ENCODE measurements at places on chromosomes 12 and 14.
A peak's percentile ranks its signal among the peaks of the same experiment; 100 is the strongest.

DNA sequence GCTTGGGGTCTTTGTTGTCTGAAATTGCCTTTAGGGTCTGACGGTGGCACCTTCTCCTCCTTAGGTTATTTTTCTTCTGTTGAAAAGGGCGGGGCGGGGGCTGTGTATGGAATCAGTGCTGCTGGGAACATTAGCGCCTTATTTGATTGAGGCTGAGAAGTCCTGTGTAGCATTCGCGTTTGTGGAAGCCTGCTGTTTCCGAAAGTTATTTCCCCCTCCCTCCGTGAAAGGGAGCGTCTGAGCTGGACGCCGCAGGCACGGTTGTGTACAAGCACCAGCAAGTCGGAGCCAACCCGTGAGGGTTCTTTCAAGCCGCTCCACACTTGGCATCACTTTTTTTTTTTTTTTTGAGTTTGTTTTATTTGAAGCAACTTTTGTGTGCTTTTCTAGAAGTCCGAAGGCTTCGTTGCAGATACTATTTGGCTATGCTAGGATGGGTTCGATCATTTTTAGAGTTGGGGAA lies 1.1 kb downstream of the SYNE2 start:
- peak; percentile 14 for DNase-seq

DNA sequence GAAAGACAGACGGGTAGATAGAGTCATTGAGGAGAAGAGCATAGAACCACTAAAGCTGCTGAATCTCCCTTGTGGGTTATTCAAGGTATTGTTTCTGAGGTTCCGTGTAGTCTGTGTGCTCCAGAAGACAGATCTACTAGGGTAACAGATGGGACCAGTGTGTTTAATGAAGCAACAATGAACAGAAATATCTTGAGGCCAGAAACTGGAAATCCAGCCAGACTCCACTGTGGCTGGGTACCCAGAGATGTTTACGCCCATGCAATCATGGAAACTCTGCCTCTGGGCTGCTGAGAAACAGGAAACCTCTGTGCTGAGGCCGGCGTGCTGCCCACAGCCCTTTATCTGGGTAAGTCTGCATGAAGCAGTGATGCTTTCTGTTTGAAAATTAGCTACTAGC lies 8.3 kb downstream of the PROX2 start:
- no peak for DNase-seq

- no peak for DNase-seq
Measured at GRCh38 chr12:63129927-63130326, 21.1 kb downstream of the AVPR1A start.

DNA sequence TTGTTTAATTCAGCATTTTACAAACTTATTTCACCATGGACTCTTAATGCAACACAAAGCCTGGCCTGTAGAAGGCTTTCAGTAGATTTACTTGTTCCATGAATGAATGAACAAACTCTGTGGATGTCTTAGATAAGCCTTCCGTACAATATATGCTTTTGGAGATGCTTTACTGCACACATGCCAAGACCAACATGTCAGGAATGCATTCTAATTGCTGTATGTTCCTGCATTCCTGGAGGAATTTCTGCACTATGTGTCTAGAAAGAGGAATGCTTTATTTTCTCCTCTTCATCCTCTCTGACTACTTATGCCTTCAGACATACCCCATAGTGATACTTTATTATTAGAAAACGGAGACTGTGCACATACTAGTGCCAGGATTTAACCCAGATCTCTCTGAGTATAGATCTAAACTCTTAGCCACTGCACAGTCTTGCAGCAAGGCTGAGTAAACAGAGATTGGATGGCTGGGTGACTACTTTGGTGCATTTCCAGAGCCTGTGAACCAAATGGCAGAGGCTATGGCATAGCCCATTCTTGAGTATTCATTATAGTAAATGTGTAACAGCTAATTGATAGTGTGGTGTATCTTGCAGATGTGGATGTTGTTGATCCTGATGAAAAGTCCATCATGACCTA lies 108.2 kb downstream of the SYNE2 start:
- DNase-seq, result no peak

- no peak for DNase-seq
Measured at GRCh38 chr12:93115646-93116045, 186.6 kb upstream of the EEA1 start.

GRCh38 chr12:132617822-132618682 lies 524 bp upstream of the P2RX2 start:
- no peak for DNase-seq

DNA sequence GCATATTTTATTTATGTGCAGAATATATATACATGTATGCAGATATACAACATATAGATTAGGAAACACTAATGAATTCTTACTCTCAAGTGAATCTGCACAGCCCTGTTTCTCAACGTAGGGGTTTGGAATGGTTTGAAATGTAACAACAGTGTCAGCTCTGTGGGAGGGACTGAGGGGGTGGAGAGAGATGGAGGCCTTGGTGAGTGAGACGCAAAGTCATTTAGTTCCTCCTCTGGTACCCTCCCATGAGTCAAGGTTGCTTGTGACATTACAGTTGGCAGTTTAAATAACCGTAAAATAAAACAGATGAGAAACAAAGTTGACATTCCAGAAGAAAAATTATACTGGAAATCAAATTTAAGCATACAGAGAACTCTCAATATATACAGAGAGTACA lies 313.0 kb upstream of the PRKD1 start:
- no peak for DNase-seq

DNA sequence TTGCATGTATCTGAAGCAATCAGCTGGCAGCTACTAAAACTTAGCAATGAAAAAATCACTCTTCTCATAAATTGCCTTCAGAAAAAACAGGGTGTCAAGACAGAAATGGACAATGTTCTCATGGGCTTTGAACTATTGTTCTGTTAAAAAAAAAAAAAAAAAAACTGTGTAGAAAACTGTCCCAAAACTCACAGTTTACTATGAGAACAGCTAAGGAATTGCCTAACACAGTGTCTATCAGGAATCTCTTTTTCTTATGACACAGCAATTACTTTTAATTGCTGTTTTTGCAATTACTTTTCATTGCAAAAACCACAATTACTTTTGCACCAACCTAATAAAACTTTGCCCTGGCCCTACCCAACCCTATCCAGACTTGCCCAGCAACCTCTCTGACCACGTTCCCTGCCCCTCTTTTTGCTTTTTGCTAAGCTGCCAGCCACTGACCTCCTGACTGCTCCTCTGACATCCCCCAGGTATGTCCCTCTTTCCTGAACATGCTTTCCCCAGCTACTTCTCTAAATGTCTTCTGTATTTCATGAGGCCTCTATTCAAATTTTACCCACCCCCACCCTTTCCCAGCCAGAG lies 68.0 kb upstream of the SLCO1C1 start:
- DNase-seq, result no peak

GRCh38 chr12:127411166-127411915 lies 855.6 kb upstream of the TMEM132C start:
- no peak for DNase-seq

- DNase-seq, result no peak
Measured at GRCh38 chr12:66768293-66768692, 89.4 kb upstream of the GRIP1 start.

DNA sequence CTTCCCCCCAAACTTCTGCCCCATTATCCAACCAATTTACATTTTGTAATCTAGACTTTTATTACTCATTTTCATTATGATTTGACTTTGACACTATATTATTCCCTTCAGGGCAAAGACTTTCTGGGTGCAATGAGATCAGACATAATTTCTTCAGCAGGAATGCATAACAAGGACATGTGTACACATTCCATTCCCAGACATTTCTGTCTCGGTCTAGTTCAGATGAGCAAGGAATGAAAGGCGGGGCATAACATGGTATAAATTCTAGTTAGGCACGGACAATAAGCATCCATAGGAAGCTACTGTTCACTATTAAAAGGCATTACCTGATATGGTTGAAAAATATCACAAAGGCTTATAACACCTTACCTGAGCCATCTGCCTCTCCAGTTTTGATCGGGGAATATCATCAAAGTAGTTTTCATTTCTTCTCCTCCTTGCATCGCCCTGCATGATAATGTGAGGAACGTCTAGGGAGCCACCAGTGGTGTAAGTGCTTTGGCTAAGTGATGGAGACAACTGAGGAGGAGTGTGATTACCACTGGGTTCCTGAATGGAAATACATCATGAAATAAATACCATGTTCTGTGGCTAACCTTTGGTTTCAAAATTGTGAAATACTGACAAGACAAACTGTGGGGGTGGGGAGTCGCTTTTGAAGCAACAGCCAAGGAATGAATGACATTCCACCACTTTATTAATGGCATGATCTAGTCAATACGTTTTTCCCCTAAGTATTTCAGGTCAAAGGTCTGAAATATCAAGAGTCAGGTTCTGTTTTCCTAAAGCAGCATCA lies 183.9 kb downstream of the APAF1 start:
- peak; percentile 59 for DNase-seq

DNA sequence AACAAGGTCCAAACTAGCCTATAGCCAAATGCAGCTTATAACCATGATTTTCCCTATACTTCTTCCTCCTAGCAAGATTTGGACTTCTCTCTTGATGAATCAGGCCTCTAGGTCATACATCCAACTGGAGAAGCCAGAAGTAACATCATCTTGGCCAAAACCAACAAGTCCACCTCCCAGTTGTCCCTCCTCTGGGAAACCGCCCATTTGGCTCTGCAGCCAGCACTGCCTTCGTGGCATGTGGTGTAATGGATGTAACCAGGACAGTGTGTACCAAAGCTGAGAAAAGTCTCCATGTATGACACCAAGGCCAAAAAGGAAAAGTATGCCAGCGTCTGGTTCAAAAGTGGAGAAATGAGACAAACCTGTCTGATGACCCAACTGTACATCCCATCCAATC lies 59.3 kb upstream of the VASH1 start:
- DNase-seq, result no peak

- DNase-seq, result no peak
Measured at GRCh38 chr14:100788517-100788916, 37.4 kb upstream of the MEG3 start.

- no peak for DNase-seq
Measured at GRCh38 chr14:100839681-100840111, 13.8 kb downstream of the MEG3 start.

DNA sequence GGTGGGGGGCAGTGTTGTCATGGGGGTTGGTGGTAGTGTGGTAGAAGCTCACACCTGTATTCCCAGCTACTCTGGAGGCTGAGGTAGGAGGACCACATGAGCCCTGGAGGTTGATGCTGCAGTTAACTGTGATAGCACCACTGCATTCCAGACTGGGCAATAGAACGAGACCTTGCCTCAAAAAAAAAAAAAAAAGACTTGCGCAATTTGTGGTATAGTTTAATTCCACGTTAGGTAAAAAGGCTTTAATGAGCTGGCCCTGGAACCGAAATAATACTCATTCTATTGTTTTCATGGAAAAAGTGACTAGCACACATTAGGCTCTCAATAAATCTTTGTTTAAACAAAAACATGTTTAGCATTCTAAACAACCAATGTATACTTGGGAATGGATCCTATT lies 25.4 kb upstream of the NAP1L1 start:
- DNase-seq, result no peak

DNA sequence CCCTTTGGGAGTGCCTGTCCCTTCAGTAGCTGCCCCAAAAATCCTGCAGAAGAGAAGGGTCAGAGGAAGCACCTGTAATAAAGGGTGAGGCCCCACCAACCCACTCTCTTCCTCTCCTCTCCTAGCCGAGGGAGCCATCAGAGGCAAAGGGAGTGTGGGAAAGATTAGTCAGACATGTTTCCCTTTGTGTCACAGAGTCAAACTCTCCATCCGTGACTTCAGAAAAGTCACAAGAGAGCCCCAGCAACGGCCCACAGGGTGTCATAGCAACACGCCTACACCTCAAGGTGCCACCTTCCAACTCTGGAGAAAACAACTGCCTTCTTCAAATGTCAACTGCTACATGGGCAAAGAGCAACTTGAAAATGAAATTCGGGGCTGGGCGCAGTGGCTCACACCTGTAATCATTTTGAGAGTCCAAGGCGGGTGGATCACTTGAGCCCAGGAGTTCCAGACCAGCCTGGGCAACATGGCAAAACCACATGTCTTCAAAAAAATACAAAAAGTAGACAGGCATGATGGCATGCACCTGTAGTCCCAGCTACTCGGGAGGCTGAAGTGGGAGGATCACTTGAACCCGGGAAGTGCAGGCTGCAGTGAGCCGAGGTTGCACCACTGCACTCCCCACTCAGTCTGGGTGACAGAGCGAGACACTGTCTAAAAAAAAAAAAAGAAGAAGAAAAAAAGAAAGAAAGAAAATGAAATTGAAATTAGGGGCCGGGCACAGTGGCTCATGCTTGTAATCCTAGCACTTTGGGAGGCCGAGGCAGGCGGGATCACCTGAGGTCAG lies 17.7 kb upstream of the CD27 start:
- DNase-seq, result no peak

DNA sequence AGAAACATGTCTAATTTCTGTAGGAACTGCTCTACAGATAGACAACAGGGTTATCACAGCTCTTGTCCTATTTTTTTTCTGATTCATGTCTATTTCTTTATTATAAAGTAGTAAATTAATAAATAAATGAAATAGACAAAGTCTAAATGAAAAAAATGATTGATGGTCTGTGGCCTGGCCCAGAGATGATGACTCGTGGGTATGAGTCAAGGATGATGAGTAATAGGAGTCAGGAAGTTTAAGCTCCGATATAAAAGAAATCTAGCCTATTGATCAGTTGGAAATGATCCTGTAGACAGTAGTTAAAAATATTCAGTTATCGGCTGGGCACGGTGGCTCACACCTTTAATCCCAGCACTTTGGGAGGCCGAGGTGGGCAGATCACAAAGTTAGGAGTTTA lies 90.6 kb upstream of the RTL1 start:
- DNase-seq, result no peak

- DNase-seq, result no peak
Measured at GRCh38 chr14:53128303-53129028, 24.7 kb downstream of the DDHD1 start.

DNA sequence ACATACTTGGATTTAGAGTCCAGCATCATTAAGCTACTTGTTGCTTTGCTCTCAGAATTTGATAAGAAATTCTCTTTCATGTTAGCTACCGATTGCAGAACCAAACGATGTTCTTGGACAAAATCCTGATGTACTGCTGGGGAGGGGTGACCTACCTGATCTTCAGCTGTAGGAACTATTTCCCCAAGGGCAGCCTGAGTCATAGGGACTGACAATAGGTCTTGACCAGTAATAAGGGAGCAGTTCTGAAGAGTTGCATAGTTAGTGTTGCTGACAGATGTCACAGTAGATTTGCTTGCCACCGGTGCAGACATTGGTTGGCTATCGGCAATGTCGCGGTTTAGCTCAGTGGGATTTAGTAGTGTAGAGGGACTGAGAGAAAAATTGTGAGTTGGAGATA lies 10.6 kb downstream of the SIX4 start:
- no peak for DNase-seq

DNA sequence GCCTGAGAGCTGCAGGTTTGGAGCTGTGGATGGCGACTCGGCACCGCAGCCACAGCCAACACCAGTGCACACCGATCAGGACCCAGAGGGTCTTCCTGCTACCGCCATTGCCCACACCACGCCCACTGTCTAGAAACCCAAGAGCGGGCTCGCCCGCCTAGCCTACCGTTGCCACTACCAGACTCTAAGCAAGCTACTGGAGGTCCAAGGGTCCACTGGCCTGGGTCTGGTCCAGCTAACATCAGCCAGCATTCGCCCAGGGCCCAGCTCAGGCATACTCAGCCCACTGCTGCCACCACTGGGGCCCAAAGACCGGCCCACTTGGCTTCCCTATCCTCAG lies 30.5 kb upstream of the MON2 start:
- no peak for DNase-seq

All from NCI-H1048 (cell line).